ENCODE measurements at places on chromosomes 4 and X. TPM values are rescaled to one million over a fixed set of nuclear protein-coding genes. Genes with fewer than 3 reads are reported as not detected.

Gene XAGE1B
- total RNA-seq: not detected

DNA sequence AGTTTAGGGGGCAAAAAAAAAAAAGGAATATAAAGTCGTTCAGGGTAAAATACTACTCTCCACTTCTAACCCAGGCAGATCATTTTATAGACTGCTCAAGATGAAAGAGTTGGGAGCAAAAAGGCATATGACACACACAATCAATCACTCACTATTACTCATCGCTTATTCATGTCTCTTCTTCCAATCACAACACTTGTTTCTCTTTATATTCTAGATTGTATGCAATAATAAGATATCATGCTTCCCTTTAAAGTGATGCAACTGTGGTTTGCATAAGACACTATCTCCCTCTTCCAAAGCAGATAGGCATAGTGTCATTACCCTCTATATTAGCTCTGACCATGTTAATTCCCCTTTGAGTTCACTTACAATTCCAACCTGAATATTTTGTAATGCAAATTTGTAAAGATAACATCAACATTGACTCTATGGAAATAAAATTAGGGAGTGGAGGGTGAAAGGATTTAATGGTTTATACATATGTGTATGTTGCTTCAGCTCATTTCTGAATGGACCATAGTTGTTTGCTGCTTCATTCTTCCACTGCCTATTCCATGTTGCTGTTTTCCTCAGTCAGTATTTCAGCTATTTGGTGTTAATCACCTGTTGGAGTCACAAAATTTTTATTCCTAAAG is 154.9 kb upstream of the EPHA5 start:
- no peaks in the 10 kb centered on the region for H3K36me3 ChIP-seq
- no peak overlapping the region for H3K27ac ChIP-seq
- no peak for DNase-seq
- H3K4me3 ChIP-seq: no peak overlapping the region
- H3K4me1 ChIP-seq: no peaks in the 10 kb centered on the region

DNA sequence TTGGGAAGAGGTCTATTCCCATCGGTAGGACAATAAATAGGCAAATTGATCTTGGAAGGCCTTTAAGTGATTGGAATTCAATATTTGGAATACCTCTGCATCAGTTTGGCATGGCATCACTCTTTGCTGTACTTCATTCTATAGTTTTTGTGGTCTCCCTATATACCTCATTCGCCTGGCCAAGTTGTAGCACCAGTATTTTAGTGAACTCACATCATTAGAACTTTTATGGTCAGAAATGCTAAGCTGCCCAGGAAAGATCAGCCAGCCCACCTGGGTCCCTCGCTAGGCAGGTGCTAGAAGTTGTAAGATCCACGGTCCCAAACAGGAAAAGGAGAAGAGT is 40.3 kb downstream of the ZCCHC13 start:
- no peaks in the 10 kb centered on the region for H3K27me3 ChIP-seq
- H3K4me3 ChIP-seq: no peak overlapping the region
- H3K27ac ChIP-seq: no peak overlapping the region
- DNase-seq: no peak

- no peaks in the 10 kb centered on the region for H3K4me1 ChIP-seq
- no peak overlapping the region for H3K4me3 ChIP-seq
- DNase-seq: no peak
- no peak overlapping the region for H3K27ac ChIP-seq
- no peaks in the 10 kb centered on the region for H3K36me3 ChIP-seq
- no peaks in the 10 kb centered on the region for H3K27me3 ChIP-seq
These were observed 48.0 kb upstream of the LAS1L start for GRCh38 chrX:65582450-65583082.

DNA sequence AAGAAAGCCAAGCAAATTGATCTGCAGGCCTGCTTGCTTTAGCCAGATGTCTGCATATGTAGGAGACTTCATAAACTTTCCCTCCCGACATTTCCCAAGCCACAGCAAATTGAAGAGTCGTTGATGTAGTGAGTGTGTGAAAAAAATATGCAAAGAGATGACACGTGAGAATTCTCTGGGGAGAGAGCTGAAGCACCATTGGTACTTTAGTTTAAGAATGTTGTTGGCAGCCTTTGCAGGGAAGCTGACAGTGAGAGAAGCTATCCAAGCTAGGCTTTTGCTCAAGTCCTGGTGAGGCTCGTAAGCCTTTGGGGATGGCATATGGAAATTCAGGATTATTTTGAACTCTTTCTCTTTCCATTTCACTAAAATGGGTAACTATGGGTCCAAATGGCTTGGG is 87.5 kb downstream of the GLRA2 start:
- no peak overlapping the region for H3K4me3 ChIP-seq
- H3K36me3 ChIP-seq: no peaks in the 10 kb centered on the region
- no peaks in the 10 kb centered on the region for H3K27me3 ChIP-seq
- DNase-seq: no peak

DNA sequence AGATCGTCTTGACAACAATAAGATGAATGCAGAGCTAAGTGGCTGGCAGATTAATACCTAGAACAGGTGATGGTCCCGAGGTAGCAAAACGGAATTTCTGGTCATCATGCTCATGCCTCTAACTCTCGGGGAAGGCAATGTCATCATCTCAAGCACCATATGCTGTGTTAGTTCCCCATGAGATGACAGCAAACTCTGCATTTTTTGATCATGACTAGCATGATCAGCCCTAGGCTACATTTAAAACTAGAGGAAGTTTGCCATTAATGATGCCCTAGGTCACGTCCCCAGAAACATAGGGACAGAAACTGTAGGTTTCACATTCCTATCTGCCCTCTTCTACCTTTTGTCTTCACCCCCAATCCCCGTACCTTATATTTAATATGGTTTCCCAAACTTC is 11.6 kb downstream of the LPAR4 start:
- H3K27ac ChIP-seq: no peak overlapping the region
- DNase-seq: no peak
- H3K36me3 ChIP-seq: no peaks in the 10 kb centered on the region
- H3K4me1 ChIP-seq: no peaks in the 10 kb centered on the region
- no peaks in the 10 kb centered on the region for H3K27me3 ChIP-seq

GRCh38 chr4:159150396-159150795 is 47.5 kb downstream of the RAPGEF2 start:
- no peak overlapping the region for H3K4me3 ChIP-seq
- no peaks in the 10 kb centered on the region for H3K36me3 ChIP-seq
- no peak overlapping the region for H3K27ac ChIP-seq
- DNase-seq: no peak
- H3K27me3 ChIP-seq: no peaks in the 10 kb centered on the region

GRCh38 chr4:1975880-1976279 is 32.9 kb downstream of the NELFA start:
- H3K27ac ChIP-seq: no peak overlapping the region
- no peaks in the 10 kb centered on the region for H3K27me3 ChIP-seq
- no peak overlapping the region for H3K4me3 ChIP-seq
- peaks cover 79% of the 10 kb centered on the region for H3K36me3 ChIP-seq
- no peaks in the 10 kb centered on the region for H3K4me1 ChIP-seq
- no peak for DNase-seq

Measured in Peyer's patch (tissue), 4 donors.